ENCODE measurements at places on chromosomes 1 and 21.

GRCh38 chr1:1825217-1825616, 46.9 kb upstream of the NADK start:
- DNase-seq = no peak

- no peak for DNase-seq
Measured at GRCh38 chr1:221522529-221522940, 219.4 kb downstream of the DUSP10 start.

DNA sequence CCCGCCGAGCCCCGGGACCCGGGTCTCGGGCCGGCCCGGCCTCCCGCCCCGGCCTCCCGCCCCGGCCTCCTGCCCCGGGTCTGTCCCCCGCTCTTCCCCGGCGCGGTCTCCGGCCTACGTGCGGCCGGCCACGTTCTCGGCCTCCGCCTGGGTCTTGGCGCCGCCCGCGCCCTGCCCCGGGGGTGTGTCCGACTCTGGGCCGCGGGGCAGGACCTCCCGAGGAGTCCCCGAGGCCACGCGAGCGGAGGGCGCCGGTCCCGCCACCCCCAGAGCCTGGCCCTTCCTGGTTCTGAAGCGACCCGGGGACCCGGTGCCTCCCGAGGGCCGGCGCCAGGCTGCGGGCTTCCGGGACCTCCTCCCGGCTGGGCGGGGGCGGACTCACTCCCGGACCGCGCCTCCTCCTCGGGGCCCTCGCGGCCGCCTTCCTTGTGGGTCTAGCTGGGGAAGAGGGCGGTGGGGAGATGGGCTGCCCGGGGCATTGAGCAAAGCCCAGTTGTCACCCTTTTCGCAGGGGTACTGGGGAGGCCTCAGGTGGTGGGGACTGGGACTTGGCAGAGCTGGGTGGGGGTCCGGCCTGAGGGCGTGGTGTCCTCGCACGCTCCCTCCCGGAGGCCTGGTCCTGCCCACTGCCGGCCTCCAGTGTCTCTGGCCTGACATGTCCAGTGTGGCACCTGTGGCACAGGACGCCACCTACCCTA, 558 bp downstream of the PFKL start:
- peak; percentile 39 for DNase-seq

DNA sequence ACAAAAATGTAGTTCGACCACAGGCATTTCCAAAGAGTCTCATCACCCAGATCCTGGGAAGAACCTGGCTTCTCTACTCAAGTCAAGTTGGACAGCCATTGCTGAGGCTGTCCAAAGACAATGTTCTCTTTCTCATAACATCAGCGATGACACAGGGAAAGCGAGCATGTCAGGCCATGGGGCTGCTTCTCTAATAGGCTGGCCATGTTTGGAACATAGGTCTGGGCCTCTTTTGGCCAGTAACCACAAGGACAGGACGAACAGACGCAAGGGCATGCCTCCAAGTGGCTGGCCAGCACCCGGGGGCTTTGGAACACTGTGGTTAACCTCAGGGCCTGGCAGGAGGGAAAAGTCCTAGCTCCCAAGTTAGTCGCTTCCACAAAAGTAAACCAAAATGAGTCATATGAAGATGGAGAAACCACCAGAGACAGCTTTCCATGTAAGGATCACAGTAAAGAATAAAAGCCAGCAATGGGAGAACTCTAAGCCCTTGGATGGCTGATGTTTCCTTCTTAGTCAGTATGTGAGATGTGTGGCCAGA, 80.6 kb upstream of the SLC44A3 start:
- no peak for DNase-seq

- DNase-seq = no peak
Measured at GRCh38 chr1:82090104-82090503, 289.4 kb downstream of the ADGRL2 start.

DNA sequence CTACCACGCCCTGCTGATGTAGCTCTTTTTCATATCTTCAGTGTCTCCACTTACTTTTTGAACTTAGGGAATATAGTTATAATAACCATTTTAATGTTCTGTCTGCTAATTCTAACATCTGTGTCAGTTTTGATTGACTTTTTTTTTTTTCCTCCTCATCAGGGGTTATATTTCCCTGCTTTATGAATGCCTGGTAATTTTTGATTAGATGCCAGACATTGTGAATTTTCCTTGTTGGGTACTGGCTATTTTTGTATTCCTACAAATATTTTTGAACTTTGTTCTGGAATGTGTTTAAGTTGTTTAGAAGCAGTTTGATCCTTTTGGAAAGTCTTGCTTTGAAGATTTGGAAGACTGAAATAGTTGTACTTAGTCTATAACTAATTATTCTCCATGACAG, 82.1 kb downstream of the ROR1 start:
- DNase-seq = no peak

GRCh38 chr1:62077821-62078220, 116.8 kb upstream of the L1TD1 start:
- no peak for DNase-seq

DNA sequence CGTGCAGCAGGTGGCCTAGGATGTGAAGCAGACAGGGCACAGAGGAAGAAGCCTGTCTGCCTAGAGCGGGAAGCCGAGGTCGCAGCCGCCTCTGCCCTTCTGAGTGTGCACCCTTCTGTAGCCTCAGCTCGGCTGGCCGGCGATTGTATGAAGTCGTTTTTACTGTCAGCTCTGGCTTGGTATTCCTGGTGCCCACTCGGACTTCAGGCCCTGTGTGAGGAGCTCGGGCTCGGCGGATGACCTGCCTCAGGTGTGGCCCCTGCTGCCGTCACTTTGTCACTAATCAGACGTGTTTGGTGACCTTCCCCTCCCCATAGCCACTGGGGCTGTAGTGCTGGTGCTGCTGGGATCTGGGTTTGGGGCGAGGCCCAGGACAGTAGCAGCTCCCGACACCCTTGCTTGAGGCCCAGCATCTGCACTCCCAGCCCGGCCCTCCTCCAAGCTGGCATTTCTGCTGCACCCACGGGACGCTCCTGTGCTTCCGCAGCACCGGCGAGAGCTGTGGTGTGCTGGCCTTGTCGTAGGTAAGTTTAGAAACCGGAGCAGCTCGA, 18.1 kb downstream of the SLX9 start:
- no peak for DNase-seq

DNA sequence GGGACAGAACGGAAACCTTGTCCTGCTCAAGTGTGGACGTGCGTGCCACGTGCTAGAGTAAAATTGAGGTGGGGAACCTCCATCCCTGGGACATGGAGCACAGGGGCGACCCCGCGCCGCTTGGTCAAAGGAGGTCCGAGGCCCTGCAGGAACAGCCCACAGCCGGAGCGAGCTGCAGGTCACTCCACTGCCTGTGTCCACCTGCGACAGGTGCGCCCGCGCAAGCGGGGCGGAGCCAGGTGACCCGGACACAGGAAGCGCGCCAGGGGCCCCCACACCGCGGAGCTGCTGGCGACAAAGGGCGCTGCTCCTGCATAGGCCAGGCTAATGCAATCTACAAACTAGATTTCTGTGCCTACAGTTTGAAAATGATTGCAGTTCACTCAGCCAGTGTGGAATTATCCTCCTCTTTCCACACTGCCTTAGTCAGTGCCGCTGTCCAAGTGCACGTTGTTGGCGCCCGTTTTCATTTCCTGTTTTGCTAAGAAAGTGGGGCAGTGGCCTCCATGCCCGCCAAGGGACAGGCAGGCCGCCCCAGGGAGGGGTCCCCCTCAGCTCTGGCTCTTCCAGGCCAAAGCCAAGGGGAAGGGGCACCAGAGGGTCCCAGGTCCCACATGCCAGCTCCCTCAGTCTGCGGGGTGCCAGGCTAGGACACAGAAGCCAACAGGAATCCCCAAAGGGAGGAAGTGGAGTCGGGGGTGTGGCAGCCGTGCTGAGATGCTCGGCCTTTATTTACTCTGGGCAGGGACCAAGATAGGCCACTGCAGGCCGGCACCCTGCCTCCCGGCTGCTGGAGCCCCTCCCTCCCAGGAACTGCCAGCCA, 4.3 kb upstream of the NADK start:
- DNase-seq = no peak

GRCh38 chr1:180536821-180537372, 21.9 kb upstream of the OVAAL start:
- DNase-seq = no peak

- DNase-seq = no peak
Measured at GRCh38 chr1:25245809-25246599, 1.2 kb downstream of the RSRP1 start.

DNA sequence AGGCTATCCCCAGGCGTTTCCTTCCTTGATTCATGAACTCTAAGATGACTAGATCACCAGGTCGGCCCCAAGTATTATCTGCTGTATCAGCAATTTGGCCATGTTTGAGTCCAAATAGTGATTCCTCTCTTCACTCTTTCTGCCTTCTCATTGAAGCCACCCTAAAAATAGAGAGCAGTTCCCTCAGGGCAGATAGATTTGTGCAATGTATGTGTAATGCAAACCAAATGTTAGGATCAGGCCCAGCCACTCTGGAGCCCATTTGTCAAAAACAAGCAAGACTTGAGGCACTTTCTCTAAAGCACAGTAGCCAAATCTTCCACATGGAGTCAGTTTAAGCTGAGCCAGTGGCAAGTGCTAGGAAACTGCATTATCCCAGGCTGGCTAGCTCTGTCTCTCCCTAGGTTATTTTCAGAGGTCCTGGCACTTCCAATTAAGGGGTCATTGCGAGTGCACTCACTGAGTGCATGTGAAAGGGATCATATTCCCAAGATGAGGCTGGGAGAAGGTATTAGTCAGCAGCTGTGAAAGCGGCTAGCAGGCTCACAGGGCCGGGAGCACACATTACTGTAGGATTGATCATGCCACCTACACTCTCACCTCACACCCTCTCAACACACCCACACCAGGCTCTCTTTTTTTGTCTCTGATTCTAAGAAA, 97.9 kb upstream of the RAB3GAP2 start:
- no peak for DNase-seq

GRCh38 chr1:204869097-204869496, 1.6 kb upstream of the NFASC start:
- no peak for DNase-seq

DNA sequence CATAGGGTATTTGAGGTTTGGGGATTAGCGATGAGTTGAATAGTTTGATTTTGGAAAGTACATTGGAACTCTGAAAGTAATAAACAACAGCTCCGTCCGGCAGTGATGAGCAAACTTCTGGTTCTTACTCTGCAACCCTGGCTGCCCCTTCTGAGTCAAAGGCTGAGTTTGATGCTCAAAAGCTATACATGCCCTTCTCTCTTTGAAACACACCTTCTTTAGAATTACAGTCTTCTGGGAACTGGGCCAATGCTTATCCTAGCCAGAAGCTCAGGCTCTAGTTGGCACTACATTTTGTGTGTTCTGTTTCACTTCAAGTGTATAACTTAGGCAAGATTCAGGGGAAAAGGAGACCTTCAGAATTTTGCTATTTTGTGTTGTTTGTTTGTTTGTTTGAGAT, 9.3 kb downstream of the AHCYL1 start:
- DNase-seq = no peak

DNA sequence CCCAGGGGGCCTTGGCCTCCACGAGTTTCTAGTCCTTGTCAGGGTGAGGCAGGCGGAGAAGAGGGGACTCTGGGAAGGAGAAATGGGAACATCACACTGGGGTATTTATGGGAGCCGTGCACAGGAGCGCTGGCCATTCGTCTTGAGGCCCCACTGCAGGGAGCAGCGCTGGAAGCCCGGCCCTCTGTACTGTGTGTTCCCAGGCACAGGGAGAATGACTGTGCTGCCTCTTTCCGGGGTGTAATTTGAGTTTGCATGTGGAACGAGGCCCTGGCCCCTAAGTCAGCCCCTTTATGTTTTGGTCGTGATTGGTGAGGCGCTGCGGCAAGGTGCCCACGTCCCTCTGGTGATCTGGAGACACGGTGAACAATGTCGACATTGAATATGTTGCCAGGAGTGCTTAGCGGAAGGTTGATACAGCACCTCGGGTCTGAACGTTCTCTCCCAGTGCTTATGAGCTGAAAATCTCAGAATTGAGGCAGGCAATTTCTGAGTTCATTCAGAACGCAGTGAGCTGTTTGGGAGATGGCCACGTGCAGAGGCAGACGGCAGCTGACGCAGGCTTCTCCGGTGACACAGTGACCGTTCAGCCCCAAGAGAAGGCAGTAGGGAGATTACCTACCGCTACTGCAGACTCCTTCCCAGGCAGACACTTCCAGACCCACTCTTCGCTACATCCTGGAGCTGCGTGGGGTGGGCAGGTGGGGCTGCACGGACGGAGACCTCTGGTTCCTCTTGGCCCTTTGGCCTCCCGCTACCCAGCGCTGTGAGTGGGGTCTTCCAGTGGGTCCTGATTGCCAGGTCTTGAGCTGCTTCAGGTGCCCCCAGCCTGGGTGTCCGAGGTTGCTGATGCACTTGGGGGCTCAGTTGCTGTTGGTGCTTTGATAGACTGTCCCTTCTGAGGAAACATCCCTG, 265.8 kb downstream of the CAMTA1 start:
- DNase-seq = no peak

DNA sequence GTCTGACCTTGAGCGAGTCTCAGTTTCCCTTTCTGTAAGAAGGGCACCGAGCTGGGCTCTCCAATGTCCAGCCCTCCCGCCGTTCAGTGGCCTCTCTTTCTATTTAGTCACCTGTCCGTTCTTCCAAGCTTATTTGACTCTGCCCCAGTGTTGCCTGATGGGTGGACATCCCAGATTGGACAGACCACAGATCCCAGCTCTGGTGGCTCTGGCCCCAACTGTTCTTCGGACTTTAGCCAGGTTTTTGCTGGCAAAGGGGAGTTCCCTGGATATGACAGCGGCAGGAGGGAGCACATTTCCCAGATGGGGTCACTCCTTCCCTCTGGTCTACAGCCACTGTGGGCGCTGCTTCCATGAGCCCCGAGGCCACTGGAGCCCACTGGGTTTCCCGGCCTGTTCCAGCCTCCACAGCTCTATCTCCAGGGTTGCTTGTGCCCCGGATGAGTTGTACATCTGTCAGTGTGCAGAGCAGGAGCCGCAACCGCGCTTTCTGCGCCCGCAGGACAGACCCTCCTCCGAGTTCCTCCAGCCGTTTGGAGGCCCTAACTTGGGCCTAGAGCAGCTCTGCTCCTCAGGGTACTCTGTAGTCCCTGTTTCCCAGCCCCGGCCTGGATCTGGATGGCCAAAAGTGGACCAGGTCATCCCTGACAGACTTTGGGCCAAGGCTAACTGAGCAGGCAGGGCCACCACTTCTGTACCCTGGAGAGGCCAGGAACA, 3.8 kb downstream of the DMBX1 start:
- no peak for DNase-seq

GRCh38 chr1:75969550-75969949, 37.3 kb upstream of the ASB17 start:
- no peak for DNase-seq

DNA sequence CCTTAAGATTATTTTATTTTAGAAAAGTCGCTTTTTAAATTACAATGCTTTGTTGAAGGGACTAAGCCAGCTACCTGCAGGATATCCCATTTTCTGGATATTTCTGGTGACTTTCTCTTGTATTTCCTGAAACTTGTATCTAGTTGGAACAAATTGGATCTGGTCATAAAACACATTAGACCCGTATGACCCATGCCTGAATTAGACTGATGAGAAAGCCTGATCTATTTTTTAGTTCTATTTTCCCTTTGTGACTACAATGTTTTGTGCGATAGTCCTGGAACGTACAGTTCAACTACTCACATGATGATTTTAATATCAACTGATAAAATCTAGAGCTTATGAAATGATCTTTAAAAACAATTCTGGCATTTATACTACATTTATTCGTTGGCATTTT, 151.8 kb downstream of the RHOU start:
- no peak for DNase-seq

- DNase-seq = no peak
Measured at GRCh38 chr1:20495661-20496060, 9.7 kb upstream of the CAMK2N1 start.

Measured in effector memory CD4-positive, alpha-beta T cell (primary cell).